ENCODE measurements at places on chromosomes 7 and 10. TPM values are rescaled to one million over a fixed set of nuclear protein-coding genes. Genes with fewer than 3 reads are reported as not detected.

The RAB18 gene
- total RNA-seq: 42.9 TPM

The INA gene
- under 0.01 TPM for total RNA-seq

The PODXL gene
- total RNA-seq: 342 TPM

The PAX4 gene
- not detected for total RNA-seq

The LRMDA gene
- total RNA-seq: 26.9 TPM

The TMEM225B gene
- total RNA-seq: not detected

The HTR5A gene
- total RNA-seq: not detected

The SEMA3D gene
- 3.4 TPM for total RNA-seq

The NODAL gene
- total RNA-seq: not detected

The AGR2 gene
- not detected for total RNA-seq

The MYO3A gene
- total RNA-seq: not detected

The RET gene
- total RNA-seq: 0.17 TPM

The CD36 gene
- total RNA-seq: 217 TPM

The TLL2 gene
- 0.11 TPM for total RNA-seq

The PDCD11 gene
- 22.2 TPM for total RNA-seq

The CCDC3 gene
- total RNA-seq: under 0.01 TPM

The ABCB4 gene
- total RNA-seq: not detected

The PPP1R3A gene
- not detected for total RNA-seq

The BAZ1B gene
- 47.1 TPM for total RNA-seq

The GJD4 gene
- total RNA-seq: not detected

The IFIT2 gene
- total RNA-seq: 8.9 TPM

The SPDYE1 gene
- not detected for total RNA-seq

The GBX1 gene
- total RNA-seq: not detected

The YKT6 gene
- 68.6 TPM for total RNA-seq

The MTURN gene
- 33.5 TPM for total RNA-seq

The CLDN4 gene
- total RNA-seq: under 0.01 TPM

The PNLIPRP3 gene
- total RNA-seq: not detected

The MRLN gene
- not detected for total RNA-seq

The ANKRD30A gene
- total RNA-seq: not detected

The FBXO24 gene
- 0.11 TPM for total RNA-seq

The OPTN gene
- 90.8 TPM for total RNA-seq

The SAMD9L gene
- 8.2 TPM for total RNA-seq

The TRIM4 gene
- 23.2 TPM for total RNA-seq

The LRRC61 gene
- total RNA-seq: 4.8 TPM

The BRAF gene
- total RNA-seq: 18.6 TPM

The CALML3 gene
- total RNA-seq: not detected

The TLX1 gene
- total RNA-seq: not detected

The VWDE gene
- not detected for total RNA-seq

The ZNF786 gene
- total RNA-seq: 7.6 TPM

The WBP1L gene
- total RNA-seq: 61.9 TPM

The EGFR gene
- total RNA-seq: 0.43 TPM

The NRCAM gene
- total RNA-seq: 1.2 TPM

The KCNH2 gene
- total RNA-seq: not detected

The UBE2D1 gene
- total RNA-seq: 5.6 TPM

The STAG3 gene
- 0.60 TPM for total RNA-seq

The HOXA5 gene
- 10.7 TPM for total RNA-seq

The ZNF33A gene
- total RNA-seq: 30.5 TPM

The PHF14 gene
- total RNA-seq: 40.7 TPM

The CPA5 gene
- total RNA-seq: not detected

The ARHGAP22 gene
- 1.3 TPM for total RNA-seq

The SH2B2 gene
- 0.52 TPM for total RNA-seq

The MBL2 gene
- not detected for total RNA-seq

The FXYD4 gene
- not detected for total RNA-seq

The HILPDA gene
- total RNA-seq: 9.1 TPM

The SNCG gene
- total RNA-seq: 153 TPM

The VIPR2 gene
- not detected for total RNA-seq

The GIMAP8 gene
- 241 TPM for total RNA-seq

All from dermis lymphatic vessel endothelial cell (primary cell).